ENCODE measurements at places on chromosomes 7 and 10.

- DNase-seq = no peak
Measured at GRCh38 chr10:96648297-96648696, 61.5 kb upstream of the TM9SF3 start.

DNA sequence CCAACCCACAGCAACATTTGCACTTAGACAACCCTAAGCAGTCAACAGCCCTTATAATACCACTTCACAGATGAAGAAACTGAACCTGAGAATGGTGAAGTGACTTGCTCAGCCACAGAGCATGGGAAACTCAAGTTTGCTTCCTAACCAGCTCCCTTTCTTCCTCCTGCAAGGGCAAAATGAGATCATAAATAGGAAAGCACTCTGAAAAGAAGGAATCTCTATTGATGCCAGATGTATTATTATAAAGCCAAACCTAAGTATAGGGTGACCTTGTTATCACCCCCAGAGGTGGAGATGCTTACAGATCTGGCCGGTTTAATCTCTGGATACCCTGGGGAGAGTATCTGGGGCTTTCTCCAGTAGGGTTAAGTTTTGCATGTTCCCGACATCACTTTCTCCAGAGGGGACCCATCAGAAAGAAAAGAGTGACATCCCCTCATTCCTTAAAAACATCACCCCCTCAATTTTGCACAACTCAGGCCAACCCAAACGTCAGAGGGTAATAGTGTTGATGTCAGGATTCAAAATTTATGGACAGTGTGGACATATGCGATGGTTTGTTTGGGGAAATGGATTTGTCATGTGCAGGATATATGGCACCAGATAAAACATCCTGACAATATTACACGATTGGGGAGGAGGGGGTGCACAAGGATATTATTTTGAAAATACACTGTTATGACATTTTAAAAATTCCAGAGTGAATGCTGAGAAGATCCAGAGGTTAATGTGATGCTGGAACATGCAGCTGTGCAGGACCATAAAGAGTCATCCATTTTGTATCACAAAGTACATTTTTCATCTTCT lies 24.0 kb upstream of the XPNPEP1 start:
- DNase-seq = no peak

DNA sequence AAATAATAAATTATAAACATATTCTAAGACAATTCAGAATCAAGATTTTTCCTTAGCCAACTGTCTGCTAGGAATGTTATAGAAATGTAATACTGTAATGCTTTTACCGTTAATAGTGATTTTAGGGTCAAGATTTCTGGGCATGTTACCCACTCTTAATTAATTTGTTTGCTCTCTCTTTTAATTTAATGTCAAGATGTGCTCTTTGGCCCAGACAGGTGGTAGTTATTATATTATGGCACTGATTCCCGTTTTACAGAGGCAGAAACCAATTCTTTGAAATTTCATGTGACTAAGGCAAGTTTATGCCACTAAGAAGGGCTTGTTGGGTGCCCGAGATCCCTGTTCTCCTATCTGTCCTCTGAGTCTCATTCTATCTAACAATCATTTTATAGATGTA lies 959 bp upstream of the FAM107B start:
- no peak for DNase-seq

DNA sequence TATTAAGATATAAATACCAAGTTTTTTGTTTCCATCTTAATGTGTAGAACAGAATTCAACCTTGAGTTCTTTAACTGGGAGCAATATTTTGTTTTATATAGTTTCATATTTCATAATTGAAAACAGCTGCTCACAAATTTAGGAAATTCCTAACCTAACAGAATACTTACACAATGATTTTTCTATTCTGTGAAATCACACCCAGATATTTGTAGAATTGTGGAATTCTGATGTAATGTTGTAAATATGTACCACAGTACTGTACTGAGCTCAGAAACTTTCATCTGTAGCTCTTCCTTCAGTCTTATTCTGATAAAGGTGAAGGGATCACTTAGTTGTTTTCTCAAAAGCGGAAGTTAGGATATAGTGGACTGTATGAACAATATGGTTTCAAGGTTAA lies 143.4 kb upstream of the GLI3 start:
- DNase-seq = no peak

GRCh38 chr7:73901823-73902597 lies 41.1 kb downstream of the TMEM270 start:
- no peak for DNase-seq

GRCh38 chr7:27930910-27931476 lies 191.0 kb downstream of the TAX1BP1 start:
- no peak for DNase-seq

DNA sequence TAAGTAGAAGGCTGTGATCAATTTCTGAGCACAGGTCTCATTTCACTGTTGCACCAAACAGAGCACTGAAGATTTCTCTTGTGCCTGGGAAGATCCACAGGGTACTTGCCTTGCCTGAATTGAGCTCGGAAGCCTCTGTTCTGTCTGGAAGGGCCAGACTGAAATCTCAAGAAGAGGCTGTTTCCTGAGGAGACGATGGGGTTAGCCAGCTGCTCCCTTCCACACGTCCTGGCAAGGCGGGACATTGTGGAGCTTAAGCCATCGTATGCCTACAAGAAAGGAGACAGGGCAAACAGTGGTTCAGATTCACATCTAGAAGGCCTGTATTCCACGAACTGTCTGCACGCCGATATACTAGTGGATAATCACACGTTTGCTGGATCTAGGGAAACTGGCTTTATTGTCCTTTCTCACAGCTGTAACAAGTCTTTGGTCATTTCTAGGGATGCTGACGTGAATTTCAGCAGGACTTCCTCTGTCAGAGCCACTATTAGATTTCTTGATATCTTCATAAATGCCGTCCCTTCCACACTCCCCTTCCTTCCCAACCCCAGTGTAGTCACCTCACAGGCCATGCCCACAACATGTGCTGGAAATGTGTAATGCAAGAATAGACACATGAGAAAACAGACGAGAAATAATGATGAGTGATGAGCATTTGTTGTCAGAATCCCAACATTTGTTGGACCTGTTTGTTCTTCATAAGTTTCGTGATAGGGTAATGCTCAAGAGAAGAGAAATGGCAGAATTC lies 137.2 kb upstream of the RSU1 start:
- DNase-seq = no peak

GRCh38 chr10:113073549-113074189 lies 123.6 kb downstream of the TCF7L2 start:
- no peak for DNase-seq

GRCh38 chr7:78412216-78412858 lies 613.8 kb downstream of the PHTF2 start:
- no peak for DNase-seq

- no peak for DNase-seq
Measured at GRCh38 chr7:44080686-44081265, 1.6 kb downstream of the POLM start.

DNA sequence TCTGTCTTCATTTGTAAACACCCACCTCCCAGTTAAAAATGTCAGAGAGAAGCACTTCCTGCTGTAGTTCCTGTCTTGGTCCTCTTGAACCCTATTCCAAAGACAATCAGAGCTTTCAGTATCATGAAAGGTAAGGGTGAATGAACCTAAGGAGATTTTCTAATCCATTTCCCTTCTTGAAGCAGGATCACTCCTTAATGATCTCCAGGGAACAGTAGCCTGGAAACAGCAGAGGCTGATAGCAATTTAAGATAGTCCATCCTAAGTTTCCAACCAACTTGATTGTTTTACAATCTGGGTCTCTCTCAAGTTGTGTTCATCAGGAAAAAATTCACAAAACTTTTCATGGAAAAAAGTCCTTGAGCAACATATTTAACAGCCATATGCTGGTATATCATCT lies 273.6 kb downstream of the NEBL start:
- no peak for DNase-seq

GRCh38 chr7:154338701-154339506 lies 286.7 kb downstream of the DPP6 start:
- no peak for DNase-seq

DNA sequence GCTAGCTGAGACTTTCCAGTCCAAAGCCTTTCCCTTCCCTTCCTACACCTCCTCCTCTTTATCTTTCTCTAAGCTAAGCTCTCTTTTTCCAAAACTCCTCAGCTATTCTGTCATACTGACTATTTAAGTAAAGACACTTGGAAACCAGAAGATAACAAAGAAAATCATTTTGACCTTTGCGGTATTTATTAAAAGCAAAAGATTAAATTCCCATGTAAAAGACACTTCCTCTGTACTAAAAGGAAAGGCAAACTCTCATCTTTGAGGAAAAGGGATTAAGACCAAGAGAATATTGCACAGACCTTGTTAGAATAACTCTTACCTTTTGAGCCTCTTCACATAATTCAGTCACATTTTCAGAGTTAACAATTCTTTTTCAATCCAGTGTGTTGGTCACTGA lies 15.8 kb downstream of the ST8SIA6 start:
- no peak for DNase-seq

DNA sequence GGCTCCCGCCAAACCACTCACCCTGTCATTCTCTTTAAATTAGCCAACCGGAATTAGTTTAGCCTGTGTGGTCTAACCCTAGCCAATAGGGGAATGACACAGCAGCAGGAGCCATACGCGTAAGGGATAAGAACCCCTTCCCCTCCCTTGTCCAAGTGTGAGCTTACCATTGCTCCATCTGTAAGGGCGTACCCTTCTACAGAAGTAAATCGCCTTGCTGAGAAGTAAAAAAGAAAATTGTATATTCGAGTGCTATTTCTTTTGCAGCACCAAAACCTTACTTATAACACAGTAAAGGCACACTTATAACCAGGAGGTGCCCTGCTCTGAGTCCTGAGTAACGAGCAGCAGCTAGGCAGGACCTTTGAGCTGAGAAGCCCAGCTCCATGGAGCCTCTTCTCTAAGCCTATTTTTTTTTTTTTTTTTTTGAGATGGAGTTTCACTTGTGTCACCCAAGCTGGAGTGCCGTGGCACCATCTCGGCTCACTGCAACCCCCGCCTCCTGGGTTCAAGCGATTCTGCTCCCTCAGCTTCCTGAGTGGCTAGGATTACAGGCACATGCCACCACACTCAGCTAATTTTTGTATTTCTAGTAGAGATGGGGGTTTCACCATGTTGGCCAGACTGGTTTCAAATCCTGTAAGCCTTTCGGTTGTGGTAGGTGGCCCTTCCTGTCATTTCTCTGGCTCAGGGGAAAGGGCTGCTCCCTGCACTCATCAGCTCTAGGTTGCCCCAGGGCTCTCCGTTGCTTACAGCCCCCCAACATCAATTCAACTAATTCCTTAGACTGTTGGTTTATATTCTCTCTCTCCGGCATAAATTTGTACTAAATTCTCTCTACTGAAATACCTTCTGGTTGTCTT lies 73.3 kb downstream of the NSUN6 start:
- DNase-seq = no peak

DNA sequence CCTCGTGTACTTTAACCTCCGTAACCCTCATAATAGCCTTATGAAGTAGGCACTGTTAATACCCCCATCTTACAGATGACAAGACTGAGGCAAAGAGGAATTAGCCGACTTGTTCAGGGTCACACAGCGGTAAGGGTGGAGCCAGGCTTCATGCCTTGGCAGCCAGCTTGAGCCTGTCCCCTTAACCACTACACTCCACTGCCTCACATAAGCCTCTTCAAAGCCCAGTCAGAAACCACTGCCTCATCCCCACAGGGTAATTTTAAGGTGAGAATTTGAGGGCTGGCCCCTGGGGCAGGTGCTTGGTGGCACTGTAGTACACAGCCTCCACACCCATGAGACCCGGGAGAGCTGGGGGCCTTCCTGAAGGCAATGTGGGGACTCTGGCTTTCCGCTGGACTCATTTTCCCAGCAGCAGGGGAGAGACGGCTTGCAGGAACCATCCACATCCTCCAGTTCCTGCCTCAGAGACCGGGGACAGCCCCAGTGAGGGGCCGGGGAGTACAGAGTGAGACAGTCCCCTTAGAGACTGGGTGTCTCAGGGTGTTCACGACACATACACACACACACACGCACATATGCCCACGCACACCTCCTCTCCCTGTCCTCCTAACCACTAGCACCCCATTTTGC lies 7.6 kb upstream of the C10orf105 start:
- peak; percentile 72 for DNase-seq

DNA sequence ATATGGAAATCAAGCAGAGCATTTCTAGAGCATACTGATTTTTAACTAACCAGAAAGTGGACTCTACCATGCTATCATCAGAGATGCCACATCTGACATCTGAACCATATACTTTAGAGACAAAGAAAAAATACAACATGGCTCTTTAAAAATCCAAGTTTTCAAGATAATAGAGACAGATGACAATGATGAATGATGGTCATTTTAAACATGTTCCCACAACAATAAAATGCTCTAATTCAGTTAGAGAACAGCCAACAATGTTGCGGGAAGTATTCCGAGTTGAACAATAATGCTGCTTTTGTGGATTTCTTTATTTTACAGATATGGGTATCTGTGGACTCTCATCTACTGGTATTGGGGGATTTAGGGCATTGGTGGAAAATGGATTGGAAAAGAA lies 52.8 kb downstream of the PRTFDC1 start:
- DNase-seq = no peak

- DNase-seq = no peak
Measured at GRCh38 chr7:20444030-20444800, 113.5 kb downstream of the ITGB8 start.

DNA sequence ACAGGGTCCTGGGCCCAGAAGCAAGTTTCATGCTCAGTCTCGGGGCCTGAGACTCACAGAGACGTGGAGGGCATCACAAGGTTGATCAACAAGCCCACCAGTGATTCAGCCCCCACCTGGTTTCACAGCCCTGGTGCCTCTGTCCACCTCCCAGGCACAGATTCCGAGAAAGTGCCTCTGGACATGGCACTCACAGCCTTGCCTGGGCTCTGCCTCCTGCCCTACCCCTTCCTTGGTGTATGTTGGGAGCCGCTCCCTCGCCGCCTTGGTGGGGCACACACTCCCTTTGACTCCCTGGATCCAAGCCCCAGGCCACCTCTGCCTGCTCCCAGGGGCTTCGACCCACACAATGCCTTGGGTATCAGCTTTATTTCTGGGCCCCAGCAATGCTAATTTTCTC lies 200.8 kb upstream of the PPP2R2D start:
- DNase-seq = no peak

DNA sequence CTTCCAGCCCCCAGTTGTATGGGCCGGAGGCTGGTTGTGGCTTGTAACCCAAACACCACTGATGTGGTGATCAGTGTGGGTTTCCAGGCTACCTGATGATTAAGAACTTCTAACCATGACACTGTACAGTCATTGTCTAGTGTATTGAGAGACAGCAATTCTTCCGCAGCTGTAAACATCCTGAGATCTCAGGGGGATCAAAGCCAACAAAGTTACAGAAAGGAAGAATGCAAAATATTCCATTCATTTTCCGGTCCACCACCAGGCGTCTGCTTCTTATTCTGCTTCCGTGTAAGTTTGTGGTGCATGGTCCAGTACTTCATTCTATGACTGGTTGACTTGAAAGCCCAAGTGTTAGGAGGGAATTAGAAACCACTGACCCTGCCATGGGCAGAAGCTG lies 10.3 kb upstream of the GLI3 start:
- no peak for DNase-seq
